GM12878 (cell line): ENCODE measurements at places on chromosomes 2 and 18. TPM values are rescaled to one million over a fixed set of nuclear protein-coding genes. Genes with fewer than 3 reads are reported as not detected.

The AGXT gene
- polyA plus RNA-seq, result not detected in 2 replicates

GRCh38 chr2:232336981-232337720 lies 41.4 kb upstream of the ALPP start:
- DNase-seq, result no peak

- DNase-seq, result peak; percentile 56
Observed at GRCh38 chr2:2901384-2902345, 476.0 kb downstream of the EIPR1 start.

The TBR1 gene
- not detected in 2 replicates for polyA plus RNA-seq

- no peak for DNase-seq
Observed at GRCh38 chr18:79853993-79854364, 56.2 kb downstream of the KCNG2 start.

- DNase-seq, result peak; percentile 25
Observed at GRCh38 chr2:189798312-189799029, 14.2 kb downstream of the PMS1 start.

- DNase-seq, result no peak
Observed at GRCh38 chr2:118806797-118807667, 40.4 kb downstream of the EN1 start.

DNA sequence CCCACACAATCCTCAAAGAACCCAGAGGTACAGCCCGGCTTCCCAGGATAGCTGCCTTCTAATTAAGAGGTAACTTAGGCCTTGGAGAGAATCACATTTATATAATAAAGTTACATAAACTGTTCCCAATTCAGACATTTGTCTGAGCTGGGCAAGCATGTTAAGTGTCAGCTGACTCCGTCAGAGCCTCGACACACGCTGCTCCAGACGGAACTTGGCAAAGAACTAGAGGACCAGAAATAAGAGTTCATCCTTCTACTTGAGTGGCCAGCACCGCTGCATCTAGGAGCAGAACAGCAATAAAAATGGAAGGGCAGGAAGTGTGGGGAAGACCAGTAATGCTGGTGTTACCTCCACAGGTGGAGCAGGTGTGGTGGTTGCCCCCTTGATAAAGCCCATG lies 80.5 kb downstream of the MYO5B start:
- DNase-seq, result no peak

GRCh38 chr2:25585189-25585588 lies 88.2 kb downstream of the DTNB start:
- no peak for DNase-seq

- no peak for DNase-seq
Observed at GRCh38 chr2:120737340-120738101, 1.9 kb downstream of the GLI2 start.

GRCh38 chr2:8623576-8623957 lies 58.3 kb upstream of the ID2 start:
- no peak for DNase-seq

GRCh38 chr18:6103741-6104140 lies 208.4 kb upstream of the TMEM200C start:
- DNase-seq, result no peak

- DNase-seq, result no peak
Observed at GRCh38 chr2:18651842-18652774, 62.7 kb upstream of the NT5C1B start.

The MSTN gene
- polyA plus RNA-seq, result not detected in 2 replicates

GRCh38 chr2:151361674-151362370 lies 4.4 kb downstream of the TNFAIP6 start:
- DNase-seq, result no peak

GRCh38 chr2:26733413-26733812 lies 30.7 kb upstream of the SLC35F6 start:
- DNase-seq, result no peak

The M1AP gene
- polyA plus RNA-seq, result not detected in 2 replicates

GRCh38 chr2:178374865-178375264 lies 76.1 kb downstream of the PRKRA start:
- DNase-seq, result no peak

- peak; percentile 4 for DNase-seq
Observed at GRCh38 chr2:160940699-160941098, 219.5 kb upstream of the TANK start.

DNA sequence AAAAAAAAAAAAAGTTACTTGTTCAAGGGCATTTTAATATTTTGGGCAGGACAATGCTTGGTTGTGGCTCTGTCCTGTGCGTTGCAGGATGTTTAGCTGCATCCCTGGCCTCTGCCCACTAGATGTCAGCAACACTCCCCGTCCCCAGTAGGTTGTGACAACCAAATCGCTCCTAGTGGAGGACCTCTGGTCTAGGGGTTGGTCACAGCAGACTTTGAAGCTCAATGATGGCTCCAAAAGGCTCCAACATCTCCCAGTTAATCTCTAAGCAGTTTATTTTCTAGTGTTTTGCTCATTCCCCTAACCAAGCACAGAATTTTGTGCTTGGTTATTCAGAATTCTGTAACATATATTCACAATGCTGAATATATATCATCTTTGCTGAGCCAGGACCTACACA lies 67.0 kb downstream of the CHRNA1 start:
- no peak for DNase-seq
